Dorsolateral prefrontal cortex (tissue), 122 donors: ENCODE measurements at places on chromosomes 5 and 9.

DNA sequence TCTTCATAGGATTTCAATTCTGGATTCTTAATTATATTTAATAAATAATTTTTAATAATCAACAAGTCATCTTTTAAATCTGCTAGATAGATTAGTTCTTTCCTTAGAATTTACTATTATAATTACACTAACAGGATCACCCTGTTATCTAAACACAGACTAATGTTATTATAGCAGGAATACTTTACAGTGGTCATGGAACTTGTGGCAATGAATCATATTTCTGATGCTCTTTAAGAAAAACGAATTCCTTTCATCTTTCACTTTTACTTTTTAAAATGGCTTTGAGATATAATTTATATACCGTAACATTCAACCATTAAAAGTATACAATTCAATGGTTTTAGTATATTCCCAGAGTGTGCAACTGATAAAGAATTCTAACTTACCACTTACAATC is 29.7 kb upstream of the CDK5RAP2 start:
- no peak for DNase-seq

DNA sequence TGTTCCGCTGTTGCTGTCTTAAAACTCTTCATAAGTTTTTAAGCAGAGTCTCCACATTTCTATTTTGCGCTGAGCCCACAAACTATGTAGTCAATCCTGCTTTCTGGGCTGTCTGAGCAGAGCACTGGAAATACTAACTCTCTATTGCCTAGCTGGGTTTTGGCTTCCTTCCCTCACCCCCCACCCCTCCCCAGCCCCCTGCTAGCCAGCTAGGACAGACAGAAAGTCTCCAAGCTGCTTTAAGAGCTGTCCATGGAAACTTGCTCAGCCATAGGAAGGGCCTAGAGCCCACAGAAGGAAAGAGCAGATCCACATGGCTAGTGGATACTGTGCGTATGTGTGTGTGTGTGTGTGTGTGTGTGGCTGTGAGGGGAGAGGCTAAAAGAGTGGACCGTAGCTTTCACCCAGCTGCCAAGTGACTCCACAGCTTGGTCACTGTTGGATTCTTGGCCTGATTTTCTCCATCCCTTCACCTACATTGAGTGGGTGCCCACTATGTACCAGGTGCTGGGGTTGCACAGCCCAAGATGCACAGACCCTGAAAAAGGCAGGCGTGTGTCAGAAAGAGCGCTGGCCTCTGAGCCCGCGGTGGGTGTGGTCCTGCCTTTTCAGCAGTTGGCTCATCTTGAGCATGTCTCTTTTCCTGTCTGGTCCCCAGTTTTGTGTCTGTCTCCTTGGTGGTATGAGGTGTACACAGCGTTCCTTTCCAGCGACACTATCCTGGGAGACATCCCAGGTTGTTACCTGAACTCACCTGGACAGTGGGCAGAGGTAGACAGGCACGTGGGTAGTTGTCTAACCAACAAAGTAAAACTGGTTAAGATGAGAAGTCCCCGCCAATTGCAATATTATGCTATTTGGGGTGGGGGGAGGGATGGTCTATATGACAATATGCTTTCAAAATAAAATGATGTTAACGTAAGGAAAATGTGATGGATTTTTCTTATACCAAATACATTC is 5.4 kb upstream of the NKX2-5 start:
- DNase-seq: no peak

GRCh38 chr9:109496841-109497225 is 1.3 kb downstream of the PTPN3 start:
- no peak for DNase-seq

- DNase-seq: no peak
These were observed 395.9 kb downstream of the SEMA5A start for GRCh38 chr5:9149988-9150387.

DNA sequence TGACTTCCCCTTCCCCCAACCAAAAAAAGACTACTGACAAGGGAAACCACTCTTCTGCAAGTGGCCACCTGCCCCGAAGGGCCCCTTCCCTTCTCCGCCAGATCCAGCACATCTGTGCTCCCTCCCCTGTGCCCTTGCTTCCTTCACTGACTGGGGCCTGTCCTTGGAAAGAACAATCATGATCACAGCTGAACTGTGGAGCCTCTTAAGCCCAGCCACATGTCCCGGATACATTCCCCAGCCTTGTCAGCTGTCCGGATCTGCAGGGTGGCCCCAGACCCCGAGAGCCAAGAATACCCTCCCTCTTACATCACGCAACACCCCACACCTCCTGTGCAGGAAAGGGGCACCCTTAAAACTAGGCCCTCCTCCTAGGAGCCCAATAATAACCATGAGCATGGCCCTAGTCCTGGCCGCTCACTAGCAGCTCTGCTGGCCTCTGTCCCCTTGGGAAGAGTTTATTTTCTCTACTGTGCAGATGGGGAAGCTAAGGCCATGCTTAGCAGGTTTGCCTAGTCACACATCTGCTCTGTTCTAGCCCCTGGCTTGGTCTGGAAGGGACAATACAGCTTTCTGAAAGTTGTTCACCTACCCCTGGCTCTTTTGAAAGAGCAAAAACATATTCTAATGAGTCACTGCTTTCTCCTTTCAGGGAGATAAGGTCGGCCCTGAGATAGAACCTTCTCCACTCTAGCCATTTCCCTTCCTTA is 3.8 kb downstream of the SPRY4 start:
- DNase-seq: no peak

DNA sequence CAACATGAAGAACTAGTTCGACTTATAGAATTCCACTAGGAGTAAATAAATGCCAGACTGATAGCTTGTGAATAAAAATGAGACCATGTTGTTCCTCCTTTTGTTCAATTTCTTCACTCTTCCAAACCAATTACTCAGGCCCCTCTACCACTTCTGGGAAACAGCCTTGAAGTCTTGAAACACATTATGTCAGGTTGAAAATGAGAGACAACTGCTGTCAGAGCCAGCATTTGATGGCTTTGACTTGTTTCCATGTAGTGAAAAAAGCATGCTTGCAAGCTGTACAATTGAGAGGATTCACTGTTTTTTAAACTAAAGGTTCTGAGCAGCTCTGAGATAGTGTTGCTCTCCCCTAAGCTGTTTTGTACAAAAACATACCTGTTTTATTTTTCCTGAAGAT is 337.1 kb upstream of the SGCD start:
- no peak for DNase-seq

- no peak for DNase-seq
These were observed 215.8 kb upstream of the TRIM32 start for GRCh38 chr9:116471093-116471906.

- no peak for DNase-seq
These were observed 1748.7 kb downstream of the EFNA5 start for GRCh38 chr5:105922080-105922479.

DNA sequence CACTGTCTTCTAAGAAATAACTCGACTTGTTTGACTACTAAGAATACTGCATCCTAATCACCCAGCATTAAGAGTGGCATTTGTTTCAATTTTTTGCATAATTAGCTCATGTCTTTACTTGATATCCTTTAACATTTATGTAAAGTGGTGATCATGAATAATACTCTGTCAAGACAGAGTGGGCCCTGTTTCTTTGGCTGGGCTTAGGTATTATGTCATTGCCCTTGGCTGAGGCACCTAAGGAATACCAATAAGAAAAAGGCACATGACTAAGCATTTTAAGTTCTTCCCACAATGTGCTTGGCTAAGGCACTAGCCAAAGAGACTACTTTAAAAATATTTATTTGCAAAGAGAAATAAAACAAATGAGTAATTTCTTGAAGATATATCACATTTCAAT is 308.1 kb downstream of the CTNND2 start:
- DNase-seq: no peak

DNA sequence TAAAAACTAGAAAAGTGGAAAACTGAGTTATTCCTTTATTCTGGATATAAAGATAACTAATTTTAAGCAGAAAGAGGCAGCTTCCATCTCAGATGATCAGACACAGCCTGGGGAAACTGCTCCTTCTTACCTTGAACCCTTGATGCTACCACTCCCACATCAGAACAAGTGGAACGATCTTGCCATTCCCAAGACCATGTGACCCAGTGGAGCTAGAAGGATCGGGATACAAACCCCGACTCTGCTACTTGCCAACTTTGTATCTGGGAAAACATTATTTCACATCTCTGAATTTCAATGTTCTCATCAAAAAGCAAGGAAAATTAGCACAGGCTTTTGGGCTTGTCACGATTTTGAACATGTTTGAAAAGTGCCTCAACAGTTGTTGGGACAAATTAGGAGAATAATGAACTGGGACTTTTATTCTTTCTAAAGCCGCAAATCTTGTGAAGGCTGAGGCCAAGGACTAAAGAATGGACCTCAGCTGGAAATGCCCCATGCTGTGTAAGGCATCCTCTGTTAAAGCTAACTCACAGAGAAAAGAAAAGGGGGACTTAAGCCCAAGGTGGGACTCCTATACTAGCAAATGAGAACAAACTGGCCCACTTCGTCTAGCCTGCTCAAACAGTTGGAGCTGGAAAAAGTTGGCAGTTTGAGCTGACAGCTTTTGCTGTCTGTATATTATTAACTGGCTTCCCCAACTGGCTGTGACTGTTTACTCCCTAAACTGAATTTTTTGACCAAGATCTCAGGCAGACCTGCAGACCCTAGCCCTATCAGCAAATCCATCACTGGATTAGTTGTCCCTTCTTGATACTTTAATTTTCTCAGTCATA is 552.3 kb downstream of the EFNA5 start:
- DNase-seq: no peak

GRCh38 chr9:14937216-14937615 is 27.0 kb upstream of the FREM1 start:
- no peak for DNase-seq
